ENCODE measurements at places on chromosomes 1 and 21. TPM values are rescaled to one million over a fixed set of nuclear protein-coding genes. Genes with fewer than 3 reads are reported as not detected.

- H3K36me3 ChIP-seq = peaks cover 8% of the 10 kb centered on the region
- H3K4me1 ChIP-seq = peaks cover 14% of the 10 kb centered on the region
Observed at GRCh38 chr1:161260376-161261260, 2.1 kb downstream of the PCP4L1 start.

TSACC gene
- total RNA-seq = not detected

MAP1LC3C gene
- total RNA-seq = not detected

DNA sequence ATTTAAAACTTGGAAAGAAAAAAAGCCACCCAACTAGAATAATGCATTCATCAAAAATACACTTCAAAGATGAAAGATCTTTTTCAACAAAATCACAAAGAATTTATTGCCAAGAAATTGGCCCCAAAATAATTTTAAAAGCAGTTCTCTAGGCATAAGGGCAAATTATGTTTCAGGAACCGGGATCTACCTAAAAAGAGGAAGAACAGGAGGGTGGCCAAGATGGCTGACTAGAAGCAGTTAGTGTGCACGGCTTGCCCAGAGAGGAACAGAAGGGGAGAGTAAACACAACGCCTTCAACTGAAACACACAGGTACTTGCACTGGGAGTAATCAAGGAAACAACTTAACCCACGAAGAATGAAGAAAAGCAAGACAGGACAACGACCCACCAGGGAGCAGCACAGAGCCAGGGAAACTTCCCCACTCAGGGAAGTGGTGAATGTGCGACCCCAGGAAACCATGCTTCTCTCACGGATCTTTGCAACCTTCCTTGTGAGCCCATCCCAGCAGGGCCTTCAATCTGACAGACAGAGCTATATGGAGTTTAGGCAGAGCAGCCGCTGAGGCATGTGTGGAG lies 46.1 kb downstream of the ACKR1 start:
- H3K36me3 ChIP-seq = no peaks in the 10 kb centered on the region
- H3K27ac ChIP-seq = no peak overlapping the region
- peaks cover 3% of the 10 kb centered on the region for H3K27me3 ChIP-seq
- no peak overlapping the region for H3K4me3 ChIP-seq

DNA sequence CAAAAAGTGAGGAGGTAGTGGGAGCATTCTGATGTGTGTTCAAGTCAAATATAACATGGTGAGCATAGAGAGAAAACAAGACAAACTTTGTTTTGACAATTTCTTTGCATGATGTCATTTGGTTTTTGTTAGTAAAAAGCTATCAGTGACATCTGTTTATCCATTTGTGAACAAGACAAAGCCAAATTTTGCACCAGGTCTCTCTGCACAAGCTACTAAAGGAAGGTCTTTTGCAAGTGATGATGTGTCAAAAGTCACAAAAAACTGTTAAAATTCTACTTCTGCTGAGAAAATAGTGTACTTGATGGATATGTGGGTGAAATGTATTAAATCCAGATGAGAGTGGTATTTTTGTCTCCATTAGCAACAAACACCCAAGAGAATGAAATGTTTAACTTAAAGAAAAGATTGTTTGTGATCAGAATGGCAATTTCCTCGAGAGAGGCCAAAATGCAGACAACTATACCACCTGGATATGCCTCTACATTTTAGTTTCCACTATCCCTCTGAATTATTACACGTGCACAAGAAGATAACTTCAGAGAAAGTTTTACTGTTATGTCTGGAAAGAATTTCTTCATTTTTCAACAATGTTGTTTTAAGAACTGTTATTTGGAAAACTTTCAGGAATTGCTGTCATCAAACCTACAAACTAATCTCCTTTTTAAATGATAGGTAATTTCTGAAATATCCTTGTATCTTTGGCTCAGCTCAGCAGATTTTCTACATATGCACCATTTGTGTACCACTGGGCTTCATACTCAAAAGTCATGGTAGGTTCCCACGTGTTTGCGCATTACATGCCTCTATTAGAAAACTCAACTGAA lies 807.4 kb upstream of the ADGRL2 start:
- H3K36me3 ChIP-seq = no peaks in the 10 kb centered on the region
- H3K27ac ChIP-seq = no peak overlapping the region
- no peak for DNase-seq
- H3K4me1 ChIP-seq = no peaks in the 10 kb centered on the region

DNA sequence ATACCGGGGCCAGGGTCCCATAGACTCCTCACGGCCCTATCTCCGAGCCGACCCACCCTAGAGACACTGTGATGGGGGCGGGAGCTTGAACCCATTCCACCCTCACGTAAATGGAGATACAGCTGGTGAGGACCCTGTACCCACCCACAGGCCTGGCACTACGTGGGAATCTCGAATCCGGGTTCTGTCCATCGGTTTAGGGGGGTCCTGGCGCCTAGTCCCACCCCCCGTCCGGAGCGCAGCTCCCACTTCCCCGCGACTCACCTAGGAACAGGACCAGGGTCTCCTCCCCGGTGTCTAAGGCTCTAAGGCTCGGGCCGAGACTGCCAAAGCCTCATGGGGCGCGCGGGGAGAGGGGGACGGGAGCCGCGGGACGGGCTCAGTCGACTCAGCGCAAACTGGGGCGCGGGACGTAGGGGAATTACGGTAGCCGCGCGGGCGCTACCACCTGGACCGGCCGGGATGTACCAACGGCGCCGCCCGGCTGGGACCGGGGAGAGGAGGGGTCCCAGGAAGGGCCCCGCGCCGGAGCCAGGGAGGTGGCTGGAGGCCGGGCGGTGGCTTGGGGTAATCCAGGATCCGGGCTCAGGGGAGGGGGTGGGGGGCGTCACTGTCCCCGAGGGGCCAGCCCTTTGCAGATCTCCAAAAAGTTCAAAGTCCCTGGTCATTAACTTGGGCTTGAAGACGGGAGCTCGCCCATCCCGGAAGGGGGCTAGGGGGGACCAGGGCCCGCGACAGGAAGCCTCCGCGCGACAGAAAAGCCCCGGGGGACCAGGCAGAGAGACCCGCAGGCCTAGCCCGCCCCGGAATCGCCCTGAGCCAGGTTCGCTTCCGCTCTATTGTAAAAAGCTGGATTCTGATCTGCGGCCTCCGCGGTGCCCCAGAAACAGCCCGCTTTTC lies 1.0 kb downstream of the PLEKHG5 start:
- H3K27me3 ChIP-seq = peaks cover 26% of the 10 kb centered on the region
- H3K27ac ChIP-seq = peak overlapping the region; percentile 78
- DNase-seq = peak; percentile 72

SLC25A34 gene
- 0.88 TPM for total RNA-seq

DNA sequence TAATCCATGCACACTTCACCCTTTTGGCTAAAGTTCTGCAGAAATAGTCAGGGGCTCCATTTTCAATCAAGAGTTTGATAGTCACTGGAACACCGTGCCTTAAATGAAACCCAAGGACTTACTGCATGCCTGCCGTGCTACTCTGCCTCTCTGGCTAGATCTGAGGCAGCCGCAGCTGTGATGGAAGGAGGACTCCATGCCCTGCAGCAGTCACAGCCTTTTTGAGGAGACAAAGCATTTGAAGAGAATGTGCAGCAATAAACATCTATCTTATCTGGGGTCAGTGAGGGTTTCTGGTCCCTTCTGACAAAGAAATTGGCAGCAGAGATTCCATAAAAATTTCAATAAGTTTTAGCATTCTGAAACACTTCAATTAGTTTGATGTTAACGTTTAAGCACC lies 78.0 kb downstream of the BCAR3 start:
- no peak overlapping the region for H3K27ac ChIP-seq
- DNase-seq = no peak
- peaks cover 51% of the 10 kb centered on the region for H3K27me3 ChIP-seq
- peaks cover 4% of the 10 kb centered on the region for H3K36me3 ChIP-seq

Measured in activated CD8-positive, alpha-beta memory T cell treated with anti-CD3 and anti-CD28 coated beads, Interleukin-2, amount 10 ng/mL, durations not matched to agents 7 days and 5 days (primary cell).